ENCODE measurements at places on chromosomes 16 and 17. TPM values are rescaled to one million over a fixed set of nuclear protein-coding genes. Genes with fewer than 3 reads are reported as not detected.

CDRT15L2 gene
- not detected for total RNA-seq

SLC12A3 gene
- total RNA-seq = not detected

IRF8 gene
- total RNA-seq = not detected

GSG1L gene
- total RNA-seq = not detected

NBR1 gene
- total RNA-seq = 105 TPM

DNAH9 gene
- 0.07 TPM for total RNA-seq

FAM171A2 gene
- total RNA-seq = 3.7 TPM

CCT6B gene
- total RNA-seq = 0.59 TPM

WFIKKN1 gene
- 0.07 TPM for total RNA-seq

ALOX12 gene
- total RNA-seq = not detected

ITGB3 gene
- total RNA-seq = 96.8 TPM

CAPNS2 gene
- 1.9 TPM for total RNA-seq

MYH3 gene
- 0.07 TPM for total RNA-seq

TP53TG3 gene
- total RNA-seq = not detected

UTS2R gene
- total RNA-seq = not detected
